GM13977 (cell line): ENCODE measurements at places on chromosomes 6 and 20.
A peak's percentile ranks its signal among the peaks of the same experiment; 100 is the strongest.

- DNase-seq = no peak
These were observed 13.4 kb downstream of the SLX4IP start for GRCh38 chr20:10448270-10449156.

DNA sequence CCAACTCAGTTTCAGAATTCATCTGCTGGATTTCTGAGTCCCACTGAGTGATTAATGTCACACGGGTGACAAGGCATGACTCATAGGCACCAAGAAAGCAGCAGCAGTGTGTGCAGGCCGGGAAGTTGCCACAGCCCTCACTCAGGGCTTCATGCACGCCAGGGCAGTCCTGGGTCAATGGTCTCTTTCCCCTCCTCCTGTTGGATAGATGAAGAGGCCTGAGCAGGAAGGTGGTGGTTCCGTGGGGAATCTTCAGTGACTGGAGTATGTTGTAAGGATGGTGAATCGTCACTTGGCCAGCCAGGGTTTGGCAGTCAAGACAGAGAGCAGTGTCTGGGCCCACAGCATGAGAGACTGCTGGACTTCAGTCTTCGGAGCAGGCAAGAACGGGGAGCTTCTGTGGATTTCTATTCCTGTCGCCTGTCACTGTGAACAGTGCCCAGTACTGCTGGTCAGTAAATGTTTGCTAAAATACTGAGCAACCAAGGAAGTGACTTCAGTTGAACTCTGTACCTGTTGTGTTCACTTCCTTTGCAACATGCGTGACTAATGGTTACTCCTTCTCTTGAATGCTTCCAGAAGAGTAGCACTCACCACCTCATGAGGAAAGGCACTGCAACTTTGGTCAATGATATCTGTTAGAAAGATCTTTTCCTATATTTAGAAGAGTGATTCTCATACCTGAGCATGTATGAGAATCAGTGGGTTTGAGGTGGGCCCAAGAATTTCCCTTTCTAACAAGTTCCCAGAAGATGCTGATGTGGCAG, 62.0 kb upstream of the CD93 start:
- DNase-seq = peak; percentile 42

DNA sequence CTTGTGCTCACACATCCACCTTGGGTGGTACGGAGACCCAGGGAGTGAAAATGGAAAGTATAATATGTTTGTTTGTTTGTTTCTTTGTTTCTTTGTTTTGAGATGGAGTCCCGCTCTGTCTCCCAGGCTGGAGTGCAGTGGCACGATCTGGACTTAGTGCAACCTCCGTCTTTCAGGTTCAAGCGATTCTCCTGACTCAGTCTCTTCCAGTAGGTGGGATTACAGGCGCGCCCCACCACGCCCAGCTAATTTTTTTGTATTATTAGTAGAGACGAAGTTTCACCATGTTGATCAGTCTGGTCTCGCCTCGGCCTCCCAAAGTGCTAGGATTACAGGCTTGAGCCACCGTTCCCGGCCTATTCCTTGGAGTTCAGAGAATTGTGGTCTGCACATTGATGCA, 115.4 kb downstream of the TRIM27 start:
- DNase-seq = no peak

- DNase-seq = no peak
These were observed 20.9 kb upstream of the STK35 start for GRCh38 chr20:2080532-2081224.

GRCh38 chr20:39398656-39399055, 436.5 kb downstream of the DHX35 start:
- no peak for DNase-seq

DNA sequence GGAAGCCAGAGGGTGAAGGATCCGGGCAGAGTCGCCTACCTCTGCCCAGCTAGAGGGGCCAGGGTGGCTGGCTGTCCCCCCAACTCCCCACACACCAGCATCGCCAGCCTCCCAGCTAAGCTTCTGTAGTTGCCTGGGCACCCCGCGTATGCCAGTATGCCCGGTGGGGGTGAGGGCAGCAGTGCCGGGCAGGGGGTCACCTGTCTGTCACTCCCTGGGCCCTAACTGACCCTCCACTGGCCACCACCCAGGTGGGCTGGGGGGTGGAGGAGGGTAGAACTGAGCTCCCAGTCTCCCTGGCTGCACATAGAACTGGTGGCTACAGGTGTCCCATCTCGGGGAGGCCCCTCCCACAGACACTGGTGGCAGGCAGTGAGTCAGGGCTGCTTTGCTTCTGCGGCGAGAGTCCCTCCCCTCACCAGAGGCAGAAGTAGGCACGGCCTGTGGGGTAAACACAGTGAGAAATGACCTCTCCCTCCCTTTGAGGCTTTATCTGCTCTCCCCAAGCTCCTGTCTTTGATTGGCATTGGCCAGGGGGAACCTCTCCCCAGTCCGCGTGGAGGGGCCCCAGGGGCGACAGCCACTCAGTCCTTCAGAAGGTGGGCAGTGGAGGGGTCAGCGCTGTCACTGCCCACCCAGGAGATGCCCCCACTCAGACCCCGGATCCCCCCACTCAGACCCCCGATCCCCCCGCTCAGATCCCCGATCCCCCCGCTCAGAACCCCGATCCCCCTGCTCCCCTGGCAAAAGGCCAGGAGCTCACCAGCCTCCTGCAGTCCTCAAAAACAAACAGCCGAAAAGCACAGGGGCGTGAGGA, 2.5 kb downstream of the NTSR1 start:
- DNase-seq = no peak

DNA sequence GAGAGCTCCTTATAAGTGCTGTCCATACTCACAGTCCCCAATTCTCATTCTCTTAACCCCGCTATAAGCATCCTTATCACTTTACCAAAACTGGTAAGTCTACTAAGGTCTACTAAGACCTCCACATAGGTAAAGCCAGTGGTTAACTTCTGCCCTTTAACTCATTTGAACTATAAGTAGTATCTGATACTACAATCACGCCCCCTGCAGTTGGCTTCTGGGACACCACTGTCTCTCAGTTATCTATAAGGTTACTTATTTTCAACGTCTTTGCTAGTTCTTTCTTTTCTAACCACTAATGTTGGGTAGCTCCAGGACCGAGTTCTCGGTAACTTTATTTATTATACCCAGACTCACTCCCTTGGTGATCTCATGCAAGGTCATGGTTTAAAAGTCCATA, 142.6 kb downstream of the ARHGAP18 start:
- DNase-seq = no peak

- no peak for DNase-seq
These were observed 4.4 kb downstream of the ZNF335 start for GRCh38 chr20:45967551-45968080.

DNA sequence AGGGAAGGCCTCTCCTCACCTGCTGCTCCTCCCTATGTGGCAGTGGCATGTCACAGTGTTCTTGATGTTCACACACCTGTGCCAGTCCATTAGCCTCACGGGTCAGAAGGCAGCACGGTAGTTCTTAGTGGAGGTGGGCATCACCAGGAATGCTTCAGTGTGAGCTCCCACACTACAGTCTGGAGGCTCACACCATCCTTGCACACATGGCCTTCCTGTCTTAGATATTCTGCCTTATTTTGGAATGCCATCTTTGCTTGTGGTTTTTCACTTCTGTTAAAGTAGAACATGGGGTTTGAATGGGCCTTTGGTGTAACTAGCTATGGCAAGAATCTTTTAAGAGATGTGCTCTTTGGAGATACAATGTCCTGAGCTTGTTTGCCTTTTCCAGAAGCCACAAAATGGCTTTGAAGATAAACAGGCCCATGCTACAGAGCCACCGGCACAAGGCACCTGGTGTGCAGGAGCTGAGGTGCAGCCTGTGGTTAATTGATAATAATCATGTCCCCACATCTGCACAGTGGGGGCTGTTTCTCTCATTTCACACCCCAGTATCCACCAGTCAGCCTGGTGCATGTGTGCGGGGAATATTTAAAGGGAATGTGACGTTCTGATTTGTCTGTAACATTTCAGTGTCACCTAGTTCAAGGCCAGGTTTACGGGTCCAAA, 3.2 kb upstream of the SLC17A9 start:
- no peak for DNase-seq
